ENCODE measurements at places on chromosomes 3 and 15.

DNA sequence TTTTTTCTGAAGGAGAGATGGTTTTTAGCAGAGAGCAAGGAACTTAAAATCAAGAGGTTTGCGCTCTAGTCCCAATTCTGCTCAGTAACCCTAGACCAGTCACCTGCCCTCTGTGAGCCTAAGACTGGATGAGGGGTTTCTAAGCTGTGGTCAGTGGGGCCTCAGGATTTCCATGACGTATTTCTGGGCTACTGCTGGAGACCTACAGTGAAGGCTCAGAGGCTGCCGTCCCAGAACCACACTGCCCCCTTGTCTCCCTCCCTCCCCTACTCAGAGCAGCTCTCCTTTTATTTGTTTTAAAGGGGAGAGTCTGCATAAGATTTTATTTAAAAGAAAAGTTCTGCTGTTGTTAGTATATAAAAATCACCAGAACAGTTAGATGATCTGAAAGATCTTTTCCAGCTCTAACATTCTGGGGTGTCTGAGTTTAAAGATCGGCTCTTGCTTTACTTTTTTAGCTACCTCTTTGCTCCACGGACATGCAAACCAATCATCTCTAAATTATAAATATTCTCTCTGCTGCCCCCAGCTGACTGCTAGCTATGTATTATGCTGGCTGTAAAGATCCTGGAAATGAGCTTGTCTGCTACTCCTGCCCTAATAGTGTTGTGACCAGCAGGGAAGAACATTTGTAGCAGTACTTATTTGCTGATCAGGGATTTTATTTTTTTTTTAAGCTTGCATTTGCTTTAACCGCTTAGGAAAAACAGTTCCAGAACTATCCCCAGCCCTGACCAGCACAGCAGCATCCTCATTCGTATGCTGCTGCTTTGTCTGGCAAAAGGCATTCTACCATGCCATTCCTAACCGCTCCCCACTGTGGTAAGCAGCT, 28.6 kb upstream of the NDUFB4 start:
- DNase-seq: no peak

DNA sequence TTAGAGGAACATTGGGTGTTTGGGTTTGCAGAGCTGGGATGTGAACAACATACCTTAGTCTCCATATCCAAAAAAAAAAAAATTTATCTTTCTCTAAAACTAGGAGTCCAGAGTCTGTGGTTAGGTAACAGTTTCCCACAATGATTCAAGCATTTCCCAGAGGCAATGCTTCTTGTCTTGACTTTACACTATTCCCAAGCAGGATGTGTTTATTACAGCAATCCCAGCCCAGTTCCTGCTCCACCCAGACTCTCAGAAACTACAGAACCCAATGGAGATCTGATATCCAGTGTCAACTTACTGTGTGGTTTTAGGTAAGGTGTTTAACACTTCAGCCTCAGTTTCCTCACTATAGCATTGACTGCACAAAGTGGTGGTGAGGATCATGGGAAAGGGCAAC, 2.3 kb upstream of the C3orf62 start:
- no peak for DNase-seq

GRCh38 chr15:96180087-96180748, 150.3 kb upstream of the NR2F2 start:
- no peak for DNase-seq

DNA sequence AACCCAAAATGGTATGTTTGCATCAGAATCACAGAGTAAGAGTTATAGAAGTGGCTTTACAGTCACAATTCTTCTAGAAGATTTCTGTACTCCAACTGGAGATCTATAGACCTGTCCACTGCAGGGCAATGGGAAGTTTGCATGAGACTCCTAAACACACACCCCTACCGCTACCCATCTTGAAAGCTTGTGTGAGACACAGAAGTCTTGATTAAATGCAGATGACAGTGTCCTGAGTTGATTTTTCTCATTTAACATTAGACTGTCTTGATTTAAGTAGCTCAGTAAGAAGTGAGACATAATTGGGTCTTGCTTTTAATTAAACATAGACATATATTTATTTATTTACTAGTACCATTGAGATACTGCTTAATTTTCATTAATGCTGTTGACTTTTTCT, 54.4 kb downstream of the CD47 start:
- no peak for DNase-seq

DNA sequence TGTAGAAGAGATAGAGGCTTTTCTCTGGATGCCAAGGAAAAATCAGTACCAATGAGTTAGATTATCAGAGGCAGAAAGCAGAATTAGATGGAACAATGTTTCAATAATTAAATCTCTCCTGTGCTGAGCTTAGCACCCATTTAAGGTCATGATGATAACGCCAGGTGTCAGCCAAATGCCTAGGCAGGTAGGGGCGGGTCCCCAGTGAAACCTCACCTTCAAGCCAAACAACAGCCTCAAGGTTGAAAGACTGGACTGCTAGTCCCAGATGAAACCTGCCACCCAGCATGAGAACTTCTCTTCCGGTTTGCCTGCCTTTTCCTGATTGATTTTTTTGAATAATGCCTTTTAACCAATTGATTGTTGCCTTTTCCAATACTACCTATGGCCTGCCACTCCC, 363.0 kb downstream of the PLOD2 start:
- no peak for DNase-seq

GRCh38 chr15:40058476-40059140, 19.6 kb upstream of the SRP14 start:
- no peak for DNase-seq

DNA sequence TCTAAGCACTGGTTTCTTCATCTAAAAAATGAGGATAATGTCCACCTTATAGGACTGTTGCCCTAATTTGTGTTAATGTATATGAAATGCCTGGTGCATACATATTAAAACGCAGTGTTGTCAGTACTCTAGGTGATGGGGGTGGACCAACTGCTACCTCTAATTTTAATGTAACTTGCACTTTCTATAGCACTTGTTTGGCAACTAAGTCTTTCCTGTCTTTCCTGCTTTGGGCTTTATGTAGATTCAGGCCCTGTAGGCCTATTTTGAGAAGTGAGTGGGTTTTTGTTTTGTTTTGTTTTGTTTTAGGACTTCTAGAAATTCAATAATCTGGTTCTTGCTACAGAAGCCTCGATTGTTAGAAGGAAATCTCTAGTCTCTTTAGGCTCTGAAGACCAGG, 21.2 kb downstream of the SLC7A14 start:
- no peak for DNase-seq

DNA sequence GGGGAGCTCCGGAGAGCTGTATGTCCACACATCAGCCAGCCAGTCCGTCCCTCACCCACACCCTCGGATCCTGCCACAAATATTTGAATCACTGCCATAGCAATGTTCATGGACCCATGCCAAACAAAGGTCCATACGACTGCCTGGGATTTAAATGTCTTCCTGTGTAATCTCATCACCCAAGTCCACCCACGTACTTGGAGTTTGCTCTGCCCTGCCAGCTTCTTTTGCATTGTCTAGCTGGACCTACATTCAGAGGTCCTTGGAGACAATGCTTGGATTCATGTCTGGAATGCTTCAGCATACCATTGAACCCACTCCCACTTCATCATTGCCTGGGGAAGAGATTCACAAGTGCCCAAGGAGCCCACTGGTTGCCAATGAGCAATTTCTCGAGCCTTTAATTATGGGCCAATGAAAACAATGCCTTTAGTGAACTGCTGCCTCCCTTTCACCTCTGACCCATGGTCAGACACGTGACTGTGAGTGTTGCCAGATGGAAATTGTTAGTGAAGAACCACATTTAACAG, 90.4 kb upstream of the PHLDB2 start:
- DNase-seq: no peak

DNA sequence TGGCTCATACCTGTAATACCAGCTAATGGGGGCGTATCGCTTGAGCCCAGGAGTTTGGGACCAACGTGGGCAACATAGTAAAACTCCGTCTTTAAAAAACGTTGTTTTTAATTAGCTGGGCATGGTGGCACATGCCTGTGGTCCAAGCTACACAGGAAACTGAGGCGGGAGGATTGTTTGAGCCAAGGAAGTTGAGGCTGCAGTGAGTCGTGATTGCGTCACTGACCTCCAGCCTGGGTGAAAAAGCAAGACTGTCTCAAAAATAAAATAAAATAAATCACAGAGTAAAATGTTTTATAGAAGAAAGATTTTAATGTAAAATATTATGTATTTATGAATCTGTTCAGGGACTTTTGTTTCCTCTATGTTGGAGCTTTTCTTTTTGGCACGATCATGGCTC, 15.3 kb upstream of the STRIT1 start:
- no peak for DNase-seq

DNA sequence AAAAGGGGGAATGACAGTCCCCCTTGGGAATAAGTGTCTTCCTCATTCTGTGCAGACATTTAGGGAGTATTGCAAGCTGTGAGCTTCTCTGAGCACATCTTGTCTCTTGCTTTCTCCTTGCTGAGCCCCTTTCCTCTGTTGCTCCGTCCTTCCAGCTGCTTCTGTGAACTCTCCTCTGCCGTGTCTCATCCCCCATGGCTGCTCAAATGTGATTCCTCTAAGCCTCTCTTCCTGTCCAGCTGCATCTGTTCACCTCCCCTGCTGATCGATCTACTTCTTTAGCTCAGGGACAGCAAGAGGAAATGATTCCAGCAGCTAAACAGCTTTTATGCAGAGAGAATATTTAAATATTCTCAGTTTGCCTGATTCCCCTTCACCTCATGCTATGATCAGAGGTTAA, 328.0 kb upstream of the DNAJC19 start:
- DNase-seq: no peak

- DNase-seq: no peak
Measured at GRCh38 chr15:92597548-92597947, 58.0 kb downstream of the FAM174B start.

GRCh38 chr3:62839748-62840147, 35.5 kb downstream of the CADPS start:
- no peak for DNase-seq

- no peak for DNase-seq
Measured at GRCh38 chr15:98775498-98776230, 127.3 kb downstream of the IGF1R start.

DNA sequence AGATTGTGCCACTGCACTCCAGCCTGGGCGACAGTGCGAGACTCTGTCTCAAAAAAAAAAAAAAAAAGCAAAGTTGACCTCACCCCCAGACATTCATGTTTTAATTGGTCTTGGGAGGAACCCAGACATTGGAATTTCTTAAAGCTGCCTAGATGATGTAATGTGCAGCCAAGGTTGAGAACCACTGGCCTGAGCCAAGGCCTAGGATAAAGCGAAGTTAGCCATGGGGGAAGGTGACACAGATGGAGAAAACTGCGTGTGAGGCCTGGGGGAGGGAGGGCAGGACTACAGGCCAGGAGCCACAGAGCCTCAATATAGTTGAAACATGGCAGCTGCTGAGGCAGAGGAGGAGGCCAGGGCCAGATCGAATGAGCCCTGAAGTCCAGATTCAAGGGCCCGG, 21.0 kb downstream of the GLB1 start:
- no peak for DNase-seq

GRCh38 chr15:41585127-41586047, 26.4 kb downstream of the TYRO3 start:
- no peak for DNase-seq

DNA sequence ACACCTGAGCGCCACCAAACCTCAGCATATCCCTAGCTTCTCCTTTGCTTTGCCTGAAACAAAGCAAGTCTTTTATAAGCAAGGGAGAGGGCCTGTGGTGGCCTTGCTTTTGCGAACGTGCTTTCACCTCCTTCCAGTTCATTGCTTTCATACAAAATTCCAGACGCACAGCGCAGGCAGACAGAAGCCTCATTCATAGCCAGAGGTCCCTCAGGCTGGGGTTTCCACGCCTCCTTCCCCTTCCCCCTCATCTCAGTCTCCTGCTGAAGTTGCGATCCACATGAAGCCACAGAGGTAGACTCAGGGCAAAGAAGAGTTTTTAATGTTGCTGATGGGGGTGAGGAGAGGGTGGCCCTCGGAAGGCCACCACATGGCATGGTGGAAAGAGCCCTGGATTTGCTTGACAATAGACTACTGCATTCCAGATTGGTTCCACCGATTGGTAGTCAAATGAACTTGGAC, 59.4 kb upstream of the FLNB start:
- no peak for DNase-seq

Measured in CD4-positive, alpha-beta T cell treated with Interleukin-4 for 1 hour (primary cell).